Uterus (tissue), 4 donors: ENCODE measurements at places on chromosomes 4 and X. TPM values are rescaled to one million over a fixed set of nuclear protein-coding genes. Genes with fewer than 3 reads are reported as not detected.
A peak's percentile ranks its signal among the peaks of the same experiment; 100 is the strongest.

DNA sequence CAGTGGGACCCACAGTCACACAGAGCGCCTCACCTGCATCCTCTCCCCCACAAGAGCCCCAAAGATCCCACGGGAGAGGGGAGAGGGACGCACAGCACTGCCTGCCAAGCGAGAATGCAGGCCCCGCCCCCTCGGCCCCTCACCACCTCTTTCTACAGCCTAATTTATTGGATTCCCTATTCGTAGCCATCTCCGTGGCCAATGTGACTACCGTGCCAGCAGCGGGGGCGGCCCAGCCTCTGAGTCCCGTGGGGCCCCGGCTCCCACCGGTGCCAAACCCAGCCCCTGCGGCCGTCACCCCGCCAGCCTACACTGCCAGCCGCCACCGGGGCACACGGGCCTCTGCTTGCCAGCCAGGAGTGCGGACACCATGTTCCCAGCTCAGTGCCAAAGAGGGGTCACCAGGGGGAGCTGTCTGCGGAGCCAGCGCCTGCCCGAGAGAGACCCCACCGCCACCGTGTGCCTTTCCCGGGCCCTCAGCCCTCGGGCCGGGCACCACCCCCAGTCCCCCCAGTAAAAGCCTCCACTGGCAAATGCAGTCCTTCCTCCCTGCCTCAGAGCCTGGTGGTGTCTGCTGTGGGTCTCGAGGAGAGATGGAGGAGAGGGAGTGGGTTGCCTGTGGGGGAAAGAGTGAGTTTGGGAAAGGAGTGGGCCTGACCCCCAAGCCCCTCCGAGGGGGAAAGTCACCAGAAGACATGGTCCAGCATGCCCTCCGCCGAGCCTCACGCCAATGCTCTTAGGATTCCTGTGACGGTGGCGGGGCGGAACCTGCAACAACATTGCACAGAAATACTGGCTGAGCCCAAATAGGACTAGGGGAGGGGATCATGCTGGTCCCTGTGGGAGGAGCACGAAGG, 19.6 kb upstream of the PLXNB3 start:
- no peaks in the 10 kb centered on the region for H3K4me1 ChIP-seq
- H3K27me3 ChIP-seq: no peaks in the 10 kb centered on the region
- DNase-seq: peak; percentile 45
- H3K4me3 ChIP-seq: peak overlapping the region; percentile 2
- no peaks in the 10 kb centered on the region for H3K36me3 ChIP-seq

DNA sequence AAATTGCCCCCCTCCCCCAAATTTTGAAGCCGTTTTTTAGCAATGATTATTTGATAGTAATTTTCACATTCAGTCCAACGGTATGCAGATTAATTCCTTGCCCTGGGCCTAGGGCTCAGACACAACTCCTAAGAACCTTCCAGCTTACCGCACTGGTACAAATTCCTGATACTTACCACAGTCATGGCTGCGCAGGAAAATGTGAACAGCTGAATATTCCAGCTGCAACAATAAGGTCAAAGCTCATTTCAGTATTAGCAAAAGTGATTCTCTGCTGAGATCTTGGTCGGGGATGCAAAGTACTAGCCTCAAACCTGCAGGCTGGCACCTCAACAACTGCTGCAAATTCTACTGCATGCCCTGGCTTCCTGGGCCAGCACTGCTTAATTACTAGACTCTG, 3.0 kb downstream of the ATP11C start:
- no peaks in the 10 kb centered on the region for H3K4me1 ChIP-seq
- H3K36me3 ChIP-seq: no peaks in the 10 kb centered on the region
- no peak for DNase-seq
- no peaks in the 10 kb centered on the region for H3K27me3 ChIP-seq

GRCh38 chr4:149702414-149703293, 113.0 kb downstream of the IQCM start:
- no peak for DNase-seq
- H3K27ac ChIP-seq: no peak overlapping the region
- no peak overlapping the region for H3K4me3 ChIP-seq
- H3K27me3 ChIP-seq: no peaks in the 10 kb centered on the region
- no peaks in the 10 kb centered on the region for H3K4me1 ChIP-seq
- no peaks in the 10 kb centered on the region for H3K36me3 ChIP-seq

DNA sequence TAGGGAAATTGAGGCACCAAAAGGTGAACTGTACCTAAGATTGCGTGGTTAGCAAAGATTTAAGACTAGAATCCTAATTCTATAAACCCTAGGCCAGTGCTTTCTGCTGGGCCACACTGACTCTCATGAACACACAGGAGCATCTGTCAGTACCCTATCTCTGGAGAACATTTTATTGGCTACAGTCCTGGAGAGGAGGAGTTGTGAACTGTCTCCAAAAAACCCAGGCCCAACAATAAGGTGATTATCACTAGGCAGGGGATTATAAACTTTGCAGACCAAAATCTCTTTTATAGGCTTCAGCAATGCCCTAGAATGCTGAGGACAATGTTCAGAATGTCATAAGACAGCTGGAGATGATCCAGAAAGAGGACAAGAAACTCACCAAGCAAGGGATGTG, 24.1 kb downstream of the OPHN1 start:
- H3K4me1 ChIP-seq: no peaks in the 10 kb centered on the region
- H3K36me3 ChIP-seq: no peaks in the 10 kb centered on the region
- no peak overlapping the region for H3K4me3 ChIP-seq
- no peaks in the 10 kb centered on the region for H3K27me3 ChIP-seq

GRCh38 chr4:109989618-109990017, 76.9 kb downstream of the EGF start:
- H3K4me3 ChIP-seq: no peak overlapping the region
- no peaks in the 10 kb centered on the region for H3K4me1 ChIP-seq
- H3K36me3 ChIP-seq: no peaks in the 10 kb centered on the region
- DNase-seq: no peak
- no peaks in the 10 kb centered on the region for H3K27me3 ChIP-seq

DNA sequence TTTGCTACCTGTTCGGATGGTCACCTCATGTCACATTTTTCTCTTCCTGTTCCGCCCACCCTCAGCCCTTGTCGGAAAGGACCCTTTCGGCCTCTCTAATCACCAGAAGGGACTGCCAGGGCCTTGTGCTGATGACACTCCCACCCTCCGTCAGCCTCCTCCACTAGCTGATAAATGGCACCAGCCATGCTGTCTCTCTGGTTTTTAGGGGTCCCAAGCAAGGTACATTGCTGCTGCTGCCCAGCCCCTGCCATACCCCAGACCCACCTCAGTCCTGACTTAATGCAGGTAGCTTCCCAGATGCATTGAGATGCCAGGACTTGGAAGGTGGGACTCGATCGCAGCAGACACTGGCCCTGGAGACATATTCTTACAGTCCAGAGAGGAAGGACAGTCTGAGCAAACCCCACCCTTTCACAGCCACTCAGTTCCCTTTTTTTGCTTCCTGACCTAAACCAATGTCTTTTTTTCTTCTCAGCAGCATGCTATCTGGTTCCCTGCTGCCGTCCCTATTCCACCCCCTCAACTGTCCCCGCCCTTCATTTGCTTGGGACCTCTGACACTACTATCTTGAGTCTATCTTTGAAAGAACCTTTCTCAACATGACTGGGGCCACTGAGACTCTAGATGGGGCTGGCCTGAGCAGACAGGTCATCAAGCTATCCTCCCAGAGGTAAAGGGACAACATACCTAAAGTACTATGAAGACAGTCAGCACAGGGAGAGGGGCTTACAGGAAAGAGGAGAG, at the start of gene BTK:
TSS of gene BTK (minus strand) at position 397 of the 747 bp plus-strand sequence. CDS start 10,907 bp downstream, outside the sequence.
- H3K27ac ChIP-seq: no peak within 1 kb of the TSS
- no peaks in the 10 kb centered on the region for H3K4me1 ChIP-seq
- no peaks in the 10 kb centered on the region for H3K27me3 ChIP-seq
- H3K4me3 ChIP-seq: no peak within 1 kb of the TSS

HHIP gene
- 1.5 TPM for total RNA-seq

- H3K4me1 ChIP-seq: no peaks in the 10 kb centered on the region
- no peaks in the 10 kb centered on the region for H3K36me3 ChIP-seq
- H3K27me3 ChIP-seq: no peaks in the 10 kb centered on the region
- no peak overlapping the region for H3K4me3 ChIP-seq
- peak; percentile 20 for DNase-seq
These were observed 27.2 kb downstream of the HTR2C start for GRCh38 chrX:114611018-114611619.

DNA sequence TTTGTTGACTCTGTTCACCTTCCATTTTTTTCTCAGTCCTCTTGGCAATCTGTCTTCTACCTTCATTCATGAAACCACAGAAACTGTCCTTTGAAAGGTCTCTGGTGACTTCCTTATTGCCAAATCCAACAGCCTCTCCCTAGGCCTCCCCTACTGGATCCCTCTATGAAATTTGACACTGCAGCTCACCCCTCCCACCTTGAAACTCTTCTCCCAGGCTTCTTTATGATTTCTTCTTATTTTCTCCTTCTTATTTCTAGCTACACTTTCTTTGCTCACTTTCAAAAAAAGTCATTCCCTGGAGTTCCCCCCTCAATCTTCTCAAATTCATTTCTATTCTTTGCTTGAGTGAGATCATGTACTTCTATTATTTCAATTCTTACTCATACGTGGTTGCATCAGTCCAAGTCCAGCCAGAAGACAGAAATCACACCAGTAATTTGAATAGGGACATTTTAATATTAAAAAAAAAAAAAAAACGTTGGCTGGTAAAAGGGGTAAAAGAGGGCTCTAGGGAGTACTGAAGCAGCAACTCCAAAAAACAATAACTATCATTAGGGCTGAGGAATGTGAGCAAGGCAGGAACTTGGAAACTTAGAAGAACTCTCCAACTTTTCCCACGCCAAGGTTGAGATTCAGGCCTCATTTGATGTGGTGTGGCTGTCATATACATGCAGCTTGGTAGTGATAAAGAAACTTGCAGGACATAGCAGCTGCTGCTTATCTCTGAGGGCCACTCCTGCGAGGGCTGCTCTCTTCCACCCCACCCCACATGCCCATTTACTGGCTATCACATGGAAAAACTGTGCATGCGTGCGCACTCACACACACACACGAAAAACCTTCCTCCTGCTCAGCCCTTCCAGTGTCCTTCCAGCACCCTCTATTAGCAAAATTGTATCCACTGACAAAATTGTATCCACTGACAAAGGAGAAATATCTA, 169.8 kb upstream of the GALNT7 start:
- no peaks in the 10 kb centered on the region for H3K36me3 ChIP-seq
- H3K27me3 ChIP-seq: no peaks in the 10 kb centered on the region
- H3K4me3 ChIP-seq: no peak overlapping the region
- H3K27ac ChIP-seq: peak overlapping the region; percentile 62
- DNase-seq: no peak
- H3K4me1 ChIP-seq: no peaks in the 10 kb centered on the region

TSC22D3 gene
- total RNA-seq: 562 TPM

- no peak for DNase-seq
- H3K27ac ChIP-seq: peak overlapping the region; percentile 68
- peaks cover 14% of the 10 kb centered on the region for H3K4me1 ChIP-seq
- H3K36me3 ChIP-seq: no peaks in the 10 kb centered on the region
- H3K4me3 ChIP-seq: no peak overlapping the region
These were observed 29.5 kb downstream of the ANTXR2 start for GRCh38 chr4:80043541-80043940.

DNA sequence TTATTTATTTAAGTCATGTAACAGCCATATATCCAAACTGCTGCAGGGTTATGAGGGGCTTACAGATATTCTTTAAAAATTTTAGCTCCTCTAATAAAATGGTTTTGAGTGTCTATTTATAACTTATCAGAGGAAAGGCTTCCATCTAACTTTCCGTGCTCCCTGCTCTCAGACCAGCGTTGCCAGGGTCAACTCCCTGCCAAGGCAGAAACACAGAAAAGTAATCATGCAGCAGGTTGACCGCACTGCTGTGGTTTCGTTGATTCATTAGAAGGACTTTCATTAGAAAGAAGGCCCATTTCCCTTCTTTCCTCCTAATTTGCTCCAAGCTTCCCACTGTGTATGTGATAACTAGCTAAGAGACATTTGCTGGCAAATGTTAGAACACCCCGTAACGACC, 33.9 kb downstream of the BCLAF3 start:
- no peaks in the 10 kb centered on the region for H3K36me3 ChIP-seq
- no peak overlapping the region for H3K4me3 ChIP-seq
- H3K4me1 ChIP-seq: no peaks in the 10 kb centered on the region
- H3K27me3 ChIP-seq: peaks cover 3% of the 10 kb centered on the region

- no peaks in the 10 kb centered on the region for H3K4me1 ChIP-seq
- no peaks in the 10 kb centered on the region for H3K36me3 ChIP-seq
- no peak for DNase-seq
These were observed 33.5 kb downstream of the NYX start for GRCh38 chrX:41480508-41481260.
